ENCODE measurements at places on chromosomes 7 and 10. TPM values are rescaled to one million over a fixed set of nuclear protein-coding genes. Genes with fewer than 3 reads are reported as not detected.

SLC29A3 gene
- 5.4 TPM for polyA plus RNA-seq

PRKAR2B gene
- 4.5 TPM for polyA plus RNA-seq

CCDC126 gene
- polyA plus RNA-seq = 9.2 TPM

PPP1R9A gene
- 24.8 TPM for polyA plus RNA-seq

OR2A5 gene
- polyA plus RNA-seq = not detected

ARMC3 gene
- polyA plus RNA-seq = 0.21 TPM
